ENCODE measurements at places on chromosomes 13 and 19. TPM values are rescaled to one million over a fixed set of nuclear protein-coding genes. Genes with fewer than 3 reads are reported as not detected.

Gene OR10H1
- total RNA-seq = not detected

Gene LONP1
- 39.9 TPM for total RNA-seq

Gene USHBP1
- total RNA-seq = 0.82 TPM

Gene FXYD5
- not detected for total RNA-seq

Gene RNF17
- 3.3 TPM for total RNA-seq

Gene SLC1A6
- 54.6 TPM for total RNA-seq

Gene KRTDAP
- total RNA-seq = not detected

Gene SSC5D
- total RNA-seq = under 0.01 TPM

Gene SHISA2
- total RNA-seq = 53.8 TPM

Gene WIZ
- total RNA-seq = 10.6 TPM

Gene ZNF665
- total RNA-seq = 6.1 TPM

Gene NBEA
- total RNA-seq = 209 TPM

Gene TEX29
- not detected for total RNA-seq

Gene NUCB1
- total RNA-seq = 39.5 TPM

Gene SSBP4
- total RNA-seq = 69.3 TPM

Gene ODAD3
- 0.41 TPM for total RNA-seq

Gene GSX1
- total RNA-seq = 0.41 TPM

Gene ZNF420
- total RNA-seq = 53.8 TPM

Gene FXYD1
- not detected for total RNA-seq
